ENCODE measurements at places on chromosomes 3 and 15. TPM values are rescaled to one million over a fixed set of nuclear protein-coding genes. Genes with fewer than 3 reads are reported as not detected.
A peak's percentile ranks its signal among the peaks of the same experiment; 100 is the strongest.

DNA sequence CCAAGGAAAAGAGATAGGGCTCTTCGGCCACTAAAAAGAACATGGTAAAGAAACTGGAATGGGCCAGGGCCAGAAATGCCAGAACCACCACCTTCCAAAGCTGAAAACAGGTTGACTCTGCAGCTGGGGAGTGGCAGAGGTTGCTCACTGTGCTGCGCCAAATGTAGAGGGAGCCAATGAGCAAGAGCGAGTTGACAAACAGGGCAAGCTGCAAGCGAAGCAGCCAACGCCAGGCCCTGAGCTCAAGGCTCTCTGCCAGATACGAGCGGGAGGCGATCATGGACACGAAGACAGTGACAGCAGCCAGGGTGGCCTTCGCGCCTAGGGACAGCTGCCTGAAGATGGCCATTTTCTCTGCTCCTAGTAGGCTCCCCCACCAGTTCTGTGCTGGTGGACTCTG lies 3.1 kb downstream of the GLB1 start:
- no peak for DNase-seq

GRCh38 chr3:160130950-160131349 lies 94.3 kb upstream of the C3orf80 start:
- DNase-seq, result no peak

GRCh38 chr3:21174461-21174860 lies 576.5 kb downstream of the ZNF385D start:
- DNase-seq, result no peak

DNA sequence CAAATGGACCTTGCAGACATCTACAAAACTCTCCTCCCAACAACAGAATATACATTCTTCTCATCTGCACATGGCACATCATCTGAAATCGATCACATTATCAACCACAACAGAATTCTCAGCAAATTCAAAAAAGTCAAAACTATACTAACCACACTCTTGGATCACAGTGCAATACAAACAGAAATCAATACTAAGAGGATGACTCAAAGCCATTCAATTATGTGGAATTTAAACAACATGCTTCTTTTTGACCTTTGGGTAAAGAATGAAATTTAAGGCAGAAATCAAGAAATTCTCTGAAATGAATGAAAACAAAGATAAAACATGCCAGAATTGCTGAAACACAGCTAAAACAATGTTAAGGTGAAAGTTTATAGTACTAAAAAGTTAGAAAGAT lies 358.1 kb downstream of the NSUN3 start:
- no peak for DNase-seq

DNA sequence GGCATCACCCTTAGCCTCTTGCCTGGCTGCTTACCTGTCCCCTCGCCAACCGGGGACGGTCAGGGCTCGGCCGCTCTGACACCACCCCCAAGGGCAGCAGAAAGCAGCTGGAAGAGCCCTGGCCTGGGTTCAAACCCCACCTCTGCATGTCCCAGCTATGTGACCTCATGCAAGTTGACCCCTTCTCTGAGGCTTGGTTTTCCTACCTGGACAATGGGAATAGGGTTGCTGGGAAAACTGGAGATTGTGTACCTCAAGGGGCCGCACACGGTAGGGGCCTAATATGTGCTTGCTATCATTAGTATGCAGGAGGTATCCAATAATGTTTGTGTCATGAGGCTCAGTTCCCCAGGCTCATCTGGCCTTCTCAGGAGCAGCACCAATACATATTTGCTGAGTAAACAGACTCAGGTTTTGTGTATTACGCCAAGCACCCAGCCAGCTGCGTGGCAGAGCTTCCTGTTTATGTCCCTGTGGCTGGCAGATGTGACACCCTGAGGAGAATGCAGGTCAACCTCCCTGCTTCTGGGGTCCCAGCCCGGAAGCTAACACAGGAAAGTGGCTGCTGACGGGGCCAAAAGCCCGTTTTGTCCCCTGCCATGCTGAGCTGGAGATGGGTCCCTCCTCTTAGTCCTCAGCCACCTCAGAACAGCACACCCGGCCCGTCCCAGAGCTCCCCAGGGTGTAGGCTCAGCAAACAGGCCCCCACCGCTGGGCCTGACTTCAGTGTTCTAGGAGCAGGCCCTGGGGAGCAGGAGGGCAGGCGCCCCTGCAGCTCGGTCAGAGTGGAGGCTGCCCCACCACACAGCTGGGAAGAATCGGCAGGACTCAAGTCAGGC lies 29.7 kb downstream of the PLXND1 start:
- DNase-seq, result peak; percentile 78

GRCh38 chr15:74036271-74037170 lies 42.0 kb downstream of the PML start:
- peak; percentile 65 for DNase-seq

GRCh38 chr3:197496746-197497125 lies 59.0 kb downstream of the BDH1 start:
- DNase-seq, result no peak

GRCh38 chr3:72299321-72299802 lies 514.4 kb upstream of the PROK2 start:
- DNase-seq, result no peak

DNA sequence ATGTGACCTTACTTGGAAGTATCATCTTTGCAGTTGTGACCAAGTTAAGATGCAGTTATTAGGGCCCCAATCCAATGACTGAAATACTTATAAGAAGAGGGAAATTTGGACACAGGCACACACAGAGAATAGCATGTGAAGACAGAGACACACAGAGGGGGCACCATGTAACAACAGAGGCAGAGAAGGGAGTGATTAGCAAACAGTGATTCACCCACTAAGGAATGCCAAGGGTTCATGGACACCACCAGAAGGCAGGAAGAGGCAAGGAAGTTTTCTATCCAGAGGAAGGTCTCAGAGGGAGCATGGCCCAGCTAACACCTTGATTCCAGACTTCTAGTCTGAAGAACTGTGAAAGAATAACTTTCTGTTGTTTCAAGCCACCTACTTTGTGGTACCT lies 25.0 kb downstream of the SIDT1 start:
- DNase-seq, result no peak

DNA sequence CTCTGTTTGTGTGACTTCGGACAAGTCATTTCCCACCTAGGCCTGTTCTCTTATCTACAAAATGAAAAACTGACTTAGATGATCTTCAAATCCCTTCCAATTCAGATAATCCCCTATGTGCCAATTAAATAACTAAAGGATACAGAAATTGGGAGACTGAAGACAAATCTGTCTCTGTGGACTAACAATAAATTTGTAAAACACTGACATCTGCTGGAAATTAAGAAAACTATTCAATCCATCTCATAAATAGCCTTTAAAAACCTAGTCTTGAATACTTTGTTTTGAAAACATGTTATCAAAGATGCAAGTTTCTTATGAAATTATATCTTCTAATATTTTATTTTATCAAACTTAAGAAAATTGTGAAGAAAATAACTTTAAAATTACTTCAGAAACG lies 38.3 kb downstream of the MTHFS start:
- DNase-seq, result no peak

DNA sequence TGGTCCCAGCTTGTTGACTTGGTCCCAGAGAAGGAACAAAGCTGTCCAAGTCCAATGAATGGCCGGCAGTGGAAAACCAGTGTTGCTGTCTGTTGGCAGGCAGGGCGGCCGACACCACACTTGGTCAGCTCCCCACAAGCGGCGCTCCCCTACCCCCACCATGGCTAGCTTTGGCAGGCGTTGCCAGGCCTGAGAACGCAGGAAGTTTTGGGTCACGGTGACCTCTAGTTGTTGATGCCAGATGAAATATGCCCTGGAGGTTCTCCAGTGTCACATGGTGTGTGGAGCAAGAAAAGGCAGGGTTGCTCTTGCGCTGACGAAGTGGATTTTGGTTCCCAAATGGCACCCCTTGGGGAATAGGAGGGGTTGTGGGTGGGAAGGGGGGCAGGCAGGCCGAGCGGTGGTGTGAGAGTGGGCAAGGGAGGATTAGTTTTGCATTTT lies 72.7 kb upstream of the TPRG1 start:
- peak; percentile 94 for DNase-seq

DNA sequence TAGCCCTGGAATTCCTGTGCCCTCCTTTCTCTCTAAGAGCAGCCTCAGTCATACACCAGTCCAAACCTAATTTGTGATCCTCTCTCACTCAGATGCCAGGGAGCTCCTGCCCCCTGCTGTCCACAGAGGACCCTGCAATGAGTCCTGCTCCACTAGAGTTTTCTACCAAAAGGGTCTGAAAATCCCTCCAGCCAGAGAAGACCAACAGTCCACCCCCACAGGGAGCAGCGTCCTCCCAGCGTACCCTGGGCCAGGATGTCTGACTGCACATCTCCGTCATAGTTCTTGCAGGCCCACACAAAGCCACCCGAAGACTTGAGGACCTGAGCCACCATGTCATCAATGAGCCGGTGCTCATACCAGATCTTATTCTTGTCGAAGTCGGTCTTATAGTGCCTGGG lies 15.4 kb downstream of the IDH2 start:
- DNase-seq, result no peak

DNA sequence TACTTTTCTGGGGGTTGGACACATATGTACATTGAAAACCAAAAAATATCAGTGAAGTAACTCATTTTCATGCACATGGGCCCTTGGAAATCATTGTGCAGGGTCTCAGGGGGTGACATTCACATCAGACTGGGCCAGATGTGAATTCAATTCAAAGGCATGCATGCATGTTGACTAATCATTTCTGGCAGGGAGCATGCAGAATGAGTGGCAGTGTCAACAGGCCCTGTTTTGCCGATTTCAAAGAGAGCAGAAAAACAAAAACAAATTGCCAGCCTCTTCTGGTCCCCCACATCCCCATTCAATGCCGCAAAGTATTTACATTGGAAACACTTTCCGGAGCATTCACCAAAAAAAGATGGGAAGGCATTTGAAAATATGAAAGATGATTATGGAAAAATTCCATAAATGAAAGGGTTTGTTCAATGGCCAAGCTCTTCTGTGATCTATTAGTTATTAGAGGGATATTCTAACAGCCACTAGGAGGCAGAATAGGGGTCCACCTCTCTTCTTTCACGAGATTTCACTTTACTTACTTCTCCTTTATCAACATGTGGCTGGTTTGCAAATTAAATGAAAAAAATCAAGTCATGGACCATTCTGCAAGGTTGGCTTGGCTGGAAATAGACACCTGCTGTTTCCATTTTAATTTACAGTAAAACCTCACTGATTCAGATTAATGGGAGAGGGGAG lies 119.9 kb upstream of the FEZF2 start:
- DNase-seq, result no peak

DNA sequence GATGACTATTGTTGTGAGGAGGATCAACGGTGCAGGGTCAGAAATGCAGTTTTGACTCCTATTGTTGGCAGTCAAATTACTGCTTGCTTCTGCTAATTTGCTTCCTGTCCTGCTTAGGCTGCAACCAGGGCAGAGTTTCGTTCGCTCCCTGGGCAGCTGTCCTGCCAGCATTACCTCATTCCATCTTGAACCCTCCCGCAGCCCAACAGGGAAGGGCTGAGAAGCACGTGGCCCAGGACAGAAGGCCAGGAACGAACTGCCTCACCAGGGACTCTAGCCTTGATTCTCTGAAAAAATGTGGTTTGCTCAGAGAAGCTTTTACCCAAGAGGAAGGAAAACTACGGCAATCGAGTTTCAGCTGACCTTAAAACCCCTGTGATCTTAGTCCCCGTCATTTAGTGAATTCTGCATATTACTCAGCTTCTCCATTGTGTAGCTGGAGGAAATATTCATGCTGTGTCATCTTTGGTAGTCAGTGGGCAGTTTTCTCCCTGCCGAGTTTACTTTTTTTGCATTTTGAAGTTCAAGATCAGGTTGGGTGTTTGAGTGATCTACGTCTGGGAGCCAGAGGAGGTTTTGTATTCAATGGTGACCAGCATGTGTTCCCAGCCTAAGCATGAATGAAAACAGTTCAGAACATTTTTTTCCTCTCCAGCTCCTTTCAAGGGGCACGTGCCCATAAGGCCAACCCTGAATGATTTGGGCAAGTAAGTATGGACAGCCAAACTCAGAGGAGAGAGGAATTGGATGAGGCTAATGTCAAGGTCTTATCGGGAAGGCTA lies 23.0 kb downstream of the TLNRD1 start:
- DNase-seq, result peak; percentile 91

GRCh38 chr15:44216958-44217357 lies 21.9 kb upstream of the FRMD5 start:
- DNase-seq, result no peak

DNA sequence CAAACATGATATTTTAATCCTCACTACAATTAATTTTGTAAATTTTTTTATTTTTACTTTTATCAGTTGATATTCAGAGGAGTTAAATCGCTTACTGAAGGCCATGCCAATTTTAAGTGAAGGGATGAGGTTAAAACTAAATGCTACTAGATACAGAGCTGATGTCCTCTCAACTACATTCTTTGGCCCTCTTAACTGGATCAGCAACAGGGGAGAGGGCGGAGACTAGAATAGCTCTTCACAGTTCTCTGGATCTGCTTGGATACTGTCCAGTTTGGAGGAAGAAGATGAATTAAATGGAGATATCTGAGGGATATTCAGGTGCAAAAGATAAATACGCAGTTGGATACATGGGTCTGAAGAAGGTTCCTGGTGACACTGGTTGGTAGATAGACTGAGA lies 85.6 kb upstream of the LYSMD4 start:
- no peak for DNase-seq

DNA sequence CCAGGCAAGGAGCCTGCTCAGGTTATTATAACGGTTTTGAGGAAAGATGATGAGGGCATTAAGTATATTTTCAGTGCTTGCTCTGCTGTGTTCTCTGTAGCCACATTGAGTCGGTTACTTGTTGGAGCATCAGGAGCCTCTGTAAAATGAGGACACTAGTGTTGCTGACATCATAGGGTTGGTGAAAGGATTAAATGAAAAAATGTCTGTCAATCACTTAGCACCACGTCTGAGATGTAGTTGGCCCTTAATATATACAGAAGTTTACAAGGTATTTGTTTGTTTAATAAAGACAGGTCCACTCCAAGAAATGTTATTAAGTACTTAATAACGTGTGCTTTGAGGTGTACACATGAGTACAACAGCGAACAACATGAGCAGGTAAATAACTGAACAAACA lies 735 bp upstream of the SLC25A26 start:
- DNase-seq, result no peak

DNA sequence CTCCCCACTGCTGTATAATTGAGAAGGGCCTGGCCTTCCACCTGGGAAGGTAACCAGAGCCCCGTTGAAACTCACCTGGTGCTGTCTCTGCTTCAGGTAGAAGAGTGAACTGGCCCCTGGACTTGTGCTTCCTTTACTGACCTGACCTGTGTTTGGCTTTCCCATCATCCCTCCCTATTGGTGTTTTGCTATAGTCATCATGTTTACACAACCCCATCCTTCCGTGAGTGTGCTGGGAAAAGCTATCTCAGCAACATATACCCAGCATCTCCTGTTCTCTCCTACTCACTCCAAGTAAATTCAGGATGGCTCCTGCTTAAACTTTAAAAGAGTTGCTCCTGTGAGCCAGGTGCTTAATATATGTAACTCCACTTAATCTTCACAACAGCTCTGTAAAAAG lies 77.2 kb upstream of the TSC22D2 start:
- DNase-seq, result no peak

Gene ITIH4
- total RNA-seq, result 3.4 TPM

Gene CLRN1
- not detected for total RNA-seq

Gene ARNT2
- 15.9 TPM for total RNA-seq

Gene TNFSF10
- total RNA-seq, result 11.7 TPM

All from right cardiac atrium (tissue), 5 donors.